ENCODE measurements at places on chromosomes 13 and 19.

DNA sequence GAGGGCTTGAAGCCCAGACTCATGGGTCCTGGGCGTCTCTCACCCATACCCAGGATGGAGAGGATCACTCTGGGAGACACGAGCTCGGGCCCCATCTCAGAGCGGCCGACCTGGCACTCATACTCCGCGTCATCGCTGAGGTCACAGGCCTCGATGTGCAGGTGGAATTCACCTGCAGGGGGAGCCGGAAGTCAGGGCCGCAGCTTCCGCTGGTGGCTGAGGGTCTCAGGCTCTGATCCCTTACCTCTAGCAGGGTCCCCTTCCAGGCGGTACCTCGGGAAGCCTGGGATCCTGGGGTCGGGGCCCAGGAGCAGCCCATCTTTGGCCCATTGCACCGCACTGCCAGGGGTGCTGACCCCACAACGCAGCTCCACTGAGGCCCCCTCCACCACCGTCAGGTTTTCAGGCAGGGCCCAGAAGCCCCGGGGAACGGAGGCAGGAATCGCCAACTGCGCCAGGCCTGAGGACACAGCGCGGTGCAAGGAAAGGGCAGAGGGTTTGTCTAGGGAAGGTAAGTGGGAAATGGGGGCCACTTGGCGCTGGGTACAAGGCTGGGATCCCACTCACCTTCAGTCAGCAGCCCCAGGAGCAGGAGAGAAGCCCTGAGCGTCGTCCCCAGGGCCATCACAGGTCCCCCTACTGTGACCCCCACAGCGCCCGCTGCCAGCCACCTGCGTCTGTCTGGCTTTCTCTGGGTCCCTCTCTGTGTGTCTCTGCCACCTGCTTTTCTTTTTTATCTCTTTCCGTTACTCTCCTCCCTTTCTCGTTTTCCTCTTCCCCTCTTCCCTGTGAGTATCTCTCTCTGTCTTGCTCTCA, 883 bp downstream of the NPHS1 start:
- DNase-seq: no peak

DNA sequence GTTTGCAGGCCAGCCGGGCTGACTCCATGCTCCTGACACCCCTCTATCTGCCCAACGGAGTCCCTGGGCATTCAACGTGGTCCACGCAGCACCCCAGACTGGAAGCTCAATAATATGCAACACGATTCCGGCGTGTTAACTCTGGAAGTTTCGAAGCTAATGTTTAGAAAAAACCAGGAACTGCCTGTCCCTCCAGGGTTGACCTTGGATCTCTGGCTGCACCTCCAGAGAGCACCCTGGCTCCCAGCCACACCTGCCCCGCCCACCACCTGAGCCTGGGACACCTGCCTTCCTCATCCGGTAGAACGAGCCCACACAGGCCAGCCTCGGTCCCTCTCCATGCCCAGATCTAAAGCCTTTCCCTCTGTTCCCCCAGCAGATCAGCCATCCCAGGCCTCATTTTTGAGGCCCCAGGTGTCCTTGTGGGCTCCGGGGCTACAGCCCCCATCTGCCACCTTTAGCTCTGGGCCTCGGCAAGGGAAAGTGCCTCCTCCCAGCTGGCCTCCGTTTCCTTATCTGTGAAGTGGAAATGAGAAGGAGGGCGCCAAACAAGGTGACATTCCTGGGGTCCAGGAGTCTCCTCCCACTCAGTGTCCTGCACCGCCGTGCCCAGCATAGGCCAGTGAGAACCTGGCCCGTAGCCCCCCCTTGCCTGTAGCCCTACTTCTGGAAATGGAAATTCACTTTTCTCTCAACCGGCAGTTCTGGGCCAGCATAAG, 38.7 kb downstream of the KLF2 start:
- peak; percentile 80 for DNase-seq

DNA sequence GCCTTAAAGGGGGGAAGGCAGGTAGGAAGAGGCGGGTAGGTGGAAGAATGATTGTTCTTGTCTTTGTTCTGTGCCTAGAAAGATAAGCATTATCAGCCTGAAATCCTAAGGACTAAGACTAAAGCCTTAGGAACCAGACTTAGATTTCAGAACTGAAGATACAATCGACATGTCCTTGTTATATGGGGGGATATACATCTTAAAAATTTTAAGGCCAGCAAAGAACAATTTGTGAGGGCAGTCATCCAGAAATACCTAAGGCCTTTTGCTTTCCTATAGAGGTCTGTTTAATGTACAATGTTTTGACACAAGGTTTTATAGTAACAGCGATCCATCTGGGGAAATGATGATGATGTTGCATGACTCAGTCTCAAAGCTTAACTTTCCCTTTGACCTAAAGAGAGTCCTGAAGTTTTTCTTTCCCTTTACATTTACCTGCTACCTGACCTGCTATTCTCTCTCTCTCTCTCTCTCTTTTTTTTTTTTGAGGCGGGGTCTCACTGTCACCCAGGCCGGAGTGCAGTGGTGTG, 20.2 kb upstream of the CEACAM6 start:
- no peak for DNase-seq

DNA sequence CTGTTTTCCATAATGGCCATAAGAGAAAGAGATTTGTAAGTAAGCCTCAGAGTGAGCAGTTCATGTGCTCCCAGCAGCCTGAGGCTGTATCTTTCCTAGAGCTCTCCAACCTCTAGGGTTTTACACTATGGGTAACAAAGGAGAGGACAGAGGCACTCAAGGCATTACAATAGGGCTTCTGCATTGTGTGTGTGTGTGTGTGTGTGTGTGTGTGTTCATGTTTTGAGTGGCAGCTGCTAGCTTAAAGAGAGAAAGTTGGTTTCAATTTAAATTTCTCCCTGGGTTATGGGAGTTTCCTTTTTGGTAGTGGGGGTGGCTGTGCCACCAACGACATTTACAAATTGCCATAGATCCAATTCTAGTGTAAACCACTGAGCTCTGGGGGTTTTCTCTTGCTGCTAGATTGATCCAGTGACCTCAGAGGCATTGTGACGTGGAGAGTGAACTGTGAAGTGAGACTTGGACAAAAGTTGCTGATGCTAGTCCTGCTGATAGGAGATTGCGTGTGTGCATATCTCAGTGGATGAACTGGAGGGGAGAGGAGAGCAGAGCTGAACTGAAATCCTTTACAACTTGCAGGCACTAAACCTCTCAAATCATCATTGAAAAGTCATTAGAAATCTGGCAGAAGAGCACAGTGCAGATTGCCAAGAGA, 67.2 kb upstream of the OLFM4 start:
- DNase-seq: no peak

DNA sequence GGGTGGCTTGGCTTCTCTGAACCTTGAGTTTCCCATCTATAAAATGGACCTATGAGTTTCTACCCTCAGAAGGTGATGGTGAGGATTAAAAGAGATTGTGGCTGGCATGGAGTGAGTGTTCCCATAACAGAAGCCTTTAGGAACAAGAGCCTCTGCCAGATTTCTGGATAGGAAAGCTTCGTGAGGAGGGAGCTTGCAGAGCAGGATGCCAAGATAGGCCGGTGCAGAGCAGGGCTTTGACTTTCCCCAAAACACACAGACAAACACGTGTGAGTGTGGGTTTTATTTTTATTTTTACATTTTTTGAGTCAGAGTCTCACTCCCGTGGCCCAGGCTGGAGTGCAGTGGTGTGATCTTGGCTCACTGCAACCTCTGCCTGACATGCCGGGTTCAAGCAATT, 3.7 kb upstream of the CNN1 start:
- no peak for DNase-seq
